Hematopoietic multipotent progenitor cell treated with erythropoietin and hydrocortisone succinate and interleukin-3 and kit ligand, for 15 days (in vitro differentiated cells): ENCODE measurements at places on chromosomes 7 and 10.

DNA sequence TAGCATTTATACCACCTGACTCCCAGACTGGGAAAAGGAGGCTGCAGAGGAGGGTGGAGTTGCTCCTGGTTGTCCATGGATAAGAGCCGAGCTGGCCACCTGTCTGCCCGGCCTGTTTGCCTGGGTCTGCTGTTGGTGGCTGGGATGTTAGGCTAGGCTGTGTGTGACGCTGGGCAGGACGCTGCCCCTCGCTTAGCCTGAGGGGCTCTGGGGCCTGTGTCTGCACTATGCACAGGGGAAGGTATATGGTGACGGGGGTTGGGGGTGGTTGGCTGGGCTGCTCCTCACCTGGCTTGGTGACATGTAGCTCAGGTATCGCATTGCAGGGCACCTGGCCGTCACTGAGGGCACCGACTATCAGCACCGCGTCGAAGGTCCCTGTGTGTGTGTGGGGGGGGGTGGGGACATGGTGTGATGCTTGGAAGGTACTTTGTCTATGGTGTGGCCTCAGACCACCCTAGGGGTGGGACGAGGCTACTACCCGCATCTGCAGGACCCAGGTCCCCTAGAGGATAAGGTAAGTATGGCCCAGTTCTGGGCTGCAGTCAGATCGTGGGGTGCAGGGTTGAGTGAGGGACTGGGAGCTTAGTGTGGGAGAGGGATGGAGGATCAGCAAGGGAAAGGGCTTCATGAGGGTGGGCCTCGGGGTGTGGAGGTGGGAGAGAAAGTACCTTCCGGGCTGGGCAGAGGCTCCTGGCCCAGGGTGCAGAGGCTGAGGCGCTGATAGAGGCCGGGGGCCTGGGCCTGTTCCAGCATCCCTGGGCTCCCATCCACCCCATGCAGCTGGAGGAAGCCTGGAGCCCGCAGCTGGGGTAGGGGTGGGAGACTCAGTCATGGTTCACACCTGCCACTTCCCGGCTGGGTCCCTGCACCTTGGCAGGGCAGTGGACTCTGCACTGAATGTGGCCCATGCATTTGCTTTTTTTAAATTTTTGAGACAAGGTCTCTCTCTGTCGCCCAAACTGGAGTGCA is 2.3 kb downstream of the METTL27 start:
- DNase-seq: no peak

DNA sequence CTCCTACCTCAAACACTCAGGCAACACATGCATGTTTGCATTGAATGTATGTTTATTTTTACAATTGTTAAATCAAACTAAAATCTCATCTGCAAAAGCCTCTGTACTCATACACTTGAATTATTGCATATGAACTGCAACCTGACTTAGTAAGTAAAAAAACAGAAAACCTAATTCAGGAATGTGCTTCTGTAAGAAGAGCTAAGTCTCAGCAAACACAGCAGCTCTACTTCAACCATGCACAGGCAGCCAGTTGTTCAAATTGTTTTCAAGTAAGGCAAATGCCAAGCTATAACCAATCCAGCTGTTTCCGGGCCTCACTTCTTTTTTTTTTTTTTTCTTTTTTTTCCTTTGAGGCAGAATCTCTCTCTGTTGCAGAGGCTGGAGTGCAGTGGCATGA is 93.5 kb upstream of the MALRD1 start:
- DNase-seq: no peak

DNA sequence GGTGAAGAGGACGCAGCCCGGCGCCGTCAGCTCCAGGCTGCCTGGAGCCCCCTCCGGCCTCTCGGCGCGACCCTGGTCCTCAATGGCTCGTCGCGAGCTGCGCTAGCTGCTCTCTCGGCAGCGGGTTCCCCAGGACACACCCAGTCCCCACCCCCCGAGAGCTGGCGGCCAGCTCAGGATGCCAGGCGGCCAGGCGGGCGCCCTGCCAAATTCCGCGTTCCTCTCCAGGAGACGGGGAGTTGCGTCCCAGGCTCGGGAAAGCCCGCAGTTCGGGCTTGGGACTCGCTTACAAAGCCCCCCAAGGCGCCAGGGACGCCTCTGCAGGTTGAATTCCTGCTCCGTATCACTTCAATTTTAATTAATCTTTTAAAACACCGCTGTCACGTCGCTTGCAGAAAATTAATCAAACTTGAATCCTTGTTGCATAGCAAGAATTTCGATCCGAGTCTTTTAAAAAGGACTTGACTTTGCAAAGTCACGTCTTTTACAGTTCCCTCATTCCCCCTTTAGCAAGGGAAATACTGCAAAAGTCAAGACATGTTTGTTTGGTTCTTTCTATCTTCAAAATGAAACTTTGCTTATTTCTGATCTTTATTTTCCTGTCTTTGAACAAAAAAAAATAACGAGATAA is 28.2 kb downstream of the SKIDA1 start:
- peak; percentile 35 for DNase-seq

DNA sequence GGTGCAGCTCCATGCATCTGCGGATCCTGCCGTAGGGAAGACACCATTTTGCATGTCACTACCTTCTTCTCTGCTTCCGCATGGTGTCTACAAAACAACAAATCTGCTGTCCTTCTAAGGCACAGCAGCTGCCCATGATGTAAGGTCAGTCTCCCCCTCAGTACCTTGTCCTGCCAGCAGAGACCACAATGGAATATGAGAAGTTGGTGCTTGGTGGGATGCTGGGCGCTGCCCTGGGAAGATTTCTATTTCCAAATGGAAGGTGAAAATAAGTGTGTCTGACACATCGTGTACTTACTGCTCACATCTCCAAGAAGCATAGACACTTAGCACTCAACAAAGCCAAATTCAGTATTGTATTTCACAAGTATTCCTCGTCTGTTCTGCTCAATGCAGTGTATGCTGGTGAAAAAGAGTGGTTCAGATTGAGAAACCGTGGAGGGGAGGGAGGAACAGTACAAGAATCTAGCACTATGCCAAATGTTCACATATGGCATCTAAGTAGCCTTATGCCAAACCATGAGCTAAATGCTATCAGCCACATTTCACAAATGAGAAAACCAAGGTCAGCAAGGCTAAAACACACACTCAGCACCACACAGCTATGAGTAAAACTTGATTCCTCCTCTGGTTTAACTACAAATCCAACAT is 95.0 kb downstream of the GRB10 start:
- DNase-seq: no peak

DNA sequence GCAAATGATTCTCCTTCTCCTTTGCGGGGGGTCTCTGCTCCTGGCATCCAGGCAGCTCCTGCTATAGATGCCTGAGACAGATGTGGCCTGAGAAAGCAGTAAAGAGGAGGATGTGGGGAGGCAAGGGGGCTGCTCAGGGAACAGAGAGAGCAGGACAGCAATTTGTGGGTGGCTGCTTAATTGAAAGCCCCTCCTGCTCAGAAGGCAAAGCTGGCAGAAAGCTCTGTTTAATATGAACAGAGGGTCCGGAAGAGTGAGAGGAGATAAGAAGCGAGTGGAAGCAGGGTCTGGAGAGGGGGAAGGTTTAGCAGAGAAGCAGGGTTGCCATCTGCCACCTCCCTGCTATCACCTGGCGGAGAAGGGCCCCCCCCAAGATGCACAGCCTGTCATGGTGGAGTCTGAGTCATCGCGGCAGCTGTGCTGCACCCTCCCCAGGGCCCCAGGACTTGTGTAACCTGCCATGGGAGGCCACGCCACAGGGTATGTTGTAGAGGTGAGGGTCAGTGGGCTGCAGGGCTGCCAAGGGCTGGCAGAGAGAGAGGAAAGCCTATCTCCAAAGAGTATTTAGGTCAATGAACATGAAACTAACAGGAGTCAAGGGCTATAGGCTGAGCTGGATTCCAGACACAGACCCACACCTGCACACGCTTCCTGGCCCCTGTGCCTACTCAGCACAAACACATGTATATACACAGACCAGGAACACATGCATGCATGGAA is 1109.8 kb upstream of the AUTS2 start:
- DNase-seq: no peak

GRCh38 chr10:3780021-3780770 is 4.8 kb downstream of the KLF6 start:
- DNase-seq: no peak
